ENCODE measurements at places on chromosomes 4 and X.

DNA sequence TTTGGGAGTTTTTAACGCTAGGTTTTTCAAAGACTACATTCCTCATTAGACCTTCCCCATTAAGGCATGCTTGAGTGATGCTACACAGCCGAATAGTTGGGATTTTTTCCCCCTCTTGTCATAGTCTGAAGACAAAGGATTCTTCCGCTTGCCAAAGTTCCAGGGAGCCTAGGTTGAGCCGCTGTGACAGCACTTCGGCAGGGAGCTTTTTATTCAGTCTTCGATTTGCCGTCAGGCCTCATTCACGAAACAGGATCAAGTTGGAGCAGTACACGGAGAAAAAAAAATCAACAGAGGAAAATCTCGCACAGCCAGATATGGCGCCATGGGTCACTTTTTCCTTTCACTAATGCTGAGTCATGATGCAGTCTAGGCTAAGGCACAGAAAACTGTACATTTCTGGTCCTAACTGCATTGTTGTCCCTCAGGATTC is 24.3 kb downstream of the SHROOM3 start:
- peak; percentile 81 for DNase-seq

DNA sequence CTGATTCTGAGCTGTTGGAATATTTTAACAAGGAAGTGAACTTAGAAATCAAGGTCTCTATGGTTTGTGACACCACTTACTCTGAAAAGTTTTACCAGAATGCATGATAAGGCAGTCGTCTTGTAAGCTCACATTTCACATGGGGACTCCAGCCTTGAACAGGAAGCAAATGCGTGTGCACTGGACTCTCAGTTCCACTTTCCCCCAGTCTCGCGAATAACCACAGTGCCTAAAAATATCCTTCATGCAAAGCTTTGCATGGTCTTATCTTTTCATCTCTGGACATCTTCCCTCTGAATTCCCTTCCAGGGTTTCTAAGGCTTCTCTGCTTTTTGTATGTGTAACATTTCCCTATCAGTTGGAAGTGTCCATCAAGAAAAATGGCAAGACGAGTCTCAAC is 581.8 kb downstream of the NLGN4X start:
- DNase-seq = peak; percentile 10

GRCh38 chrX:24838629-24839028 is 144.9 kb downstream of the POLA1 start:
- DNase-seq = peak; percentile 38

GRCh38 chr4:165553221-165553810 is 174.5 kb downstream of the CPE start:
- DNase-seq = peak; percentile 86

- no peak for DNase-seq
Measured at GRCh38 chr4:20037745-20038144, 214.0 kb upstream of the SLIT2 start.

DNA sequence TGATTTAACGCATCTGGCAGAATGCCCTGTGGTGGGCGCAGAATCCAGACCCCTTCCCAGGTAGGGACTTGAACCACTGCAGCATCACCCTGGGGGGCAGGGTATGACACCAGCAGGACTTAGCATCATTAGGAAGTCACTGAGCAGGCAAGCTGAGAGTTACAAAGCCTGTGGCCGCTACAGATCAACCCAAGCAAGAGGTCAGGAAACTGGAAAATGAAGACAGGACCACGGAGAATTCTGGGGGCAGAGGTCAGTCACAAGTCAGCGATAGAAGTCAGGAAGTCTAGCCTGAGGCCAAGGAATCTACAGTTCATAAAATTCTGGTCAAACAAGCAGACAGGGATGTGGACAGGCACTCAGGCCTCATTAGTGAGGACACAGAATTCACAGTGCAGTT is 108.4 kb downstream of the CHIC2 start:
- no peak for DNase-seq

DNA sequence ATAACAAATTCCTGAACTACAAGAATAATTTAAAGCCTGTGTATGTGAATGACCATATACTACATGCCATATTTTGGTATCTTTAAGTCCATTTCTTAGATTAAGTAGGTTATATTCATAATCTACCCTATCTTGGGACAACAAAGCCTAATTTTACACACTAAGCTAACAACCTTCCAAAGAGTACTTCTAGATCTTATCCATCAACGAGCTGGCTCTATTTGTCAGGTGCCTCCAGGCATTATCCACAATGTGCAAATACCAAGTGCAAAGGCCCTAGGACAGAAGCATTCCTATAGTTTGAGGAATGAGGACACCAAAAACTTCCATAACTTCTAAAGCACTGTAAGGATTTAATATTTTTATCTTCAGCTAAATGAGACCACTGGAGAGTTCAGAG is 3.5 kb downstream of the SLBP start:
- no peak for DNase-seq

- no peak for DNase-seq
Measured at GRCh38 chr4:61520681-61521160, 320.6 kb downstream of the ADGRL3 start.

DNA sequence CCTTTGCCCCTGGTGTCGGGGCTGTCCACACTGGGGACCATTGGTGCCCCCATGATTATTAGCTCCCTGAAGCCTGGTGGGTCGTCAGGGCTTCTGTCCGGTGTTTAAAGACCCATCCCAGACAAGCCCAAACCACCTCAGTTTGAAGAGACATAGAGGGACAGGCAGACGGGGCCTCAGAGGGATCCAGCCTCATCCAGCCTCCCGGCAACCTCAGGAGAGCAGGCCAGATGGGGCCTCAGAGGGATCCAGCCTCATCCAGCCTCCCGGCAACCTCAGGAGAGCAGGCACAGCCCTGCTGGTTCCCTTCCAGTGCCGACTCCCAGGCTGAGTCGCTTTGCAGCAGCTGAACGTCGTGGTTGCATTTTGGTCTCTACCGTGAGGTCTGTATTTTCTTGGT is 32.1 kb downstream of the PIGG start:
- no peak for DNase-seq

DNA sequence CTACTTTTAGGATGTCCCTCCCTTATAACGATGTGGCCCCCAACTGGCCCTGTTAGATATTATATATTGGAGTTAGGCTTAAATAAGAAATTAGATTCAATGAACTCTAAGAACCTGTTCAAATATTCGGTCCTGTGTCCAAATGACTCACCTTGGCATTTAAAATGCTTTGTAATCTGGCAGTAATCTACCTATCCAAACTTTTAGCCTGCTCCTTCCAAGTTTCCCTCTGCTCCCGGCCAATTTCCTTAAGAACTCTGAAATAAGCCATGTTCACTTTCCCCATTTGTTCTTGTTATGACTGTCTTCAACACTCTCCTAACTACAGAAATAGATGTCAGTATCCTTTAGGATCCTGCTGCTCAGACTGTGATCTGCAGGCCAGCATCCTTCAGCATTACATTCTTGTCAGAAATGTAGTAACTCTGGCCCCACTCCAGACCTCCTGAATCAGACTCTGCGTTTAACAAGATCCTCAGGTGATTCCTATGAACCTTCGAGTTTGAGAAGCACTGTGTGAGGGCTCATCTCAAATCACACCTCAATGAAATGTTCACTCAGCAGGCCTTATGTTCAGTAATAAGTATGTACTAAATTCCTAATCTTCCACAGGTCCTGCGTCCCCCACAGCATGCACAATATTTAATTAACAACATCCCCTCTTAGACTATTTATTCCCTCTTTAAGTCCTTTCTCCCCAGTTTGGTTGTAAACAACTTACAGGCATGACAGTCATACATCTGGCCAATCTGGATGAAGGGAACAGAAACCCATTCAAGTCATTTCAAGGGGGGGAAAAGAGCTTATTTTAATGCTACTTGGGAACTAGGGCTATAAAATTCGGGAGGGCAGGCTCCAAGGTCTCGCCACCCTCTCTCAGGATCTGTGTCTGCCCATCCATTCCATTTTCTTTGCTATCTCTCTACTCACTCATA is 3.0 kb downstream of the ATP8A1 start:
- DNase-seq = peak; percentile 34

DNA sequence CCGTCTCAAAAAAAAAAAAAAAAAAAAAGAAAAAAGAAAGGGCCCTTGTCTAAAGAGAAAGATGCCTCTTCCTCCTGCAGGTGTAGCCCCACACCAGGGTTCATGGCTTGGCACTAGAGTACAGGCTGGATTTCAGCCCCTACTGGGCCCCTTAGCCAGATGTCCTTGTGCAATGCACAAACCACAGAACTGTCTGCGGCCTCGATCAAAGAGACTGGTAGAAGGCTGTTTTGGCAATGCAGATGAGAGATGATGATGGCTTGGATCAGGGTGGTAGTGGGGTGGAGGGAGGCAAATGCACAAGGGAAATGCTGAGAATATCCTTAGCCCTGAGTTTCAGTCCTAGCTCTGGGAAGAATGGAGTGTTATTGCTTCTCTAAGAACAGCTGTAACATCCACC is 26.5 kb upstream of the TSR2 start:
- DNase-seq = no peak

DNA sequence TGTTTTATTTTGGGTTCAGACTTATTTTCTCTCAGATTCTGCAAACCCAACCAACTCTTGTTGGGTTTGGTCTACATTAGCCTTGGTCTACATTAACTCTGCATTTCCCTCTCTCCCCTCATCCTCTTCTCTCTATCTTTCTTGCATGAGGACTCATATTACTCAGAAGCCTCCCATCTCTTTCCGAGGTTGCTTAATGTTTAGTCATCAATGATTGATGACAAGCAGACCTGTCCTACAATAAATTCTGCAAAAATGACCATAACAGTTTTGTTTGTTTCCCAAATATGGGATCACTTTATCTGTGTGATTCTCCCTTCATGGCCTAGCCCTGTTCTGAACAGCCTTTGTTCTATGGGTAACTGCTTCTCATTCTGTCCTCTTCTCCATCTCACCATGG is 75.2 kb downstream of the GABRB1 start:
- DNase-seq = no peak

- no peak for DNase-seq
Measured at GRCh38 chr4:168291242-168291641, 27.3 kb downstream of the DDX60 start.

- no peak for DNase-seq
Measured at GRCh38 chrX:153533091-153533490, 15.6 kb downstream of the ATP2B3 start.

DNA sequence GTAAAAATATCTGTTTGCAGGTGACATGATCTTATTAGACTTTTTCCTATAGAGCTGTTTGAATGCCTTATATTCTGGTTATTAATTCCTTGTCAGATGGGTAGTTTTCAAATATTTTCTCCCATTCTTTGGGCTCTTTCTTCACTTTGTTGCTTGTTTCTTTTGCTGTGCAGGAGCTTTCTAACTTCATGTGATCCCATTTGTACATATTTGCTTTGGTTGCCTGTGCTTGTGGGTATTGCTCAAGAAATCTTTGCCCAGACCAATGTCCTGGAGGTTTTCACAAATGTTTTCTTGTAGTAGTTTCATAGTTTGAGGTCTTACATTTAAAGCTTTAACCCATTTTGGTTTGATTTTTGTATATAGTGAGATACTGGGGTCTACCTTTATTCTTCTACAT is 63.0 kb downstream of the MAGED1 start:
- no peak for DNase-seq

- DNase-seq = peak; percentile 30
Measured at GRCh38 chr4:78684325-78685079, 91.6 kb upstream of the BMP2K start.

DNA sequence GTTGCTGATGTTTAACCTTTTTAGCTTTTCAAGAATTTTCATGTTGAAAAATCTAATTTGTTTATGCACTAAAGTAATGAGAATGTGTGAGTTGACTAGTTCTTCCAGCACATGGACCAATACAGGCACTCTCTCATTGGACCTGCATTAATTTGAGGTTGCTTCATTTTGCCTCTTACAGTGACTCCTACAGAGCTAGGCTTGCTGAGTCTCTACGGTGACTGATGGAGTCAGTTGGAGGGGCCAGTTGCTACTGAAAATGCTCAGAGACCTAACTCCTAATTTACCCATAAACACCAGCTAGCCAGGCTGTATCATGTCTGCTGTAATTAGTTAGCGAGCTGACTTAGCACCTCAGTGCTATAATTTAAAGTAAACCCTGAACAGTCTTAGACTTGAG is 10.9 kb downstream of the MTHFD2L start:
- DNase-seq = no peak

- DNase-seq = no peak
Measured at GRCh38 chr4:8701126-8702019, 108.8 kb downstream of the CPZ start.

DNA sequence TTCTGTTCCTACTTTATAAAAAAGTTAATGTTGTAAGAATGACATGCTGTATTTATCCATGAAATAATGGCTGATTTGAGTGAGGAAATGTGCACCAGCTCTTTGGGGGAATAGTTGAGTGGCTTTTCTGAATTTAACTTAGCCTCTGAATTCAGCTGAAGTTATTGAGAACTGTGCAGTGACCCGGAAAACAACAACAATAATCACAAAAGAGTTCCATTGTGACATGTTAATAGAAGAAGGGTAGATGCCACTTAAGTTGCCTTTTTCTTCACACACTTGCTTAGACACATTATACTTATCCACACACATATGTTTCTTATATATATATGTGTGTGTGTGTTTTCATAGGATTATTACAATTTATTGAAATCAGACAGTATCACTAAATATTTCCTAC is 301.2 kb downstream of the BMPR1B start:
- no peak for DNase-seq

- DNase-seq = no peak
Measured at GRCh38 chr4:113471146-113471860, 290.2 kb downstream of the CAMK2D start.

- peak; percentile 74 for DNase-seq
Measured at GRCh38 chr4:53490965-53491622, 100.2 kb downstream of the LNX1 start.

GRCh38 chr4:95142932-95143331 is 385.2 kb downstream of the BMPR1B start:
- DNase-seq = no peak

DNA sequence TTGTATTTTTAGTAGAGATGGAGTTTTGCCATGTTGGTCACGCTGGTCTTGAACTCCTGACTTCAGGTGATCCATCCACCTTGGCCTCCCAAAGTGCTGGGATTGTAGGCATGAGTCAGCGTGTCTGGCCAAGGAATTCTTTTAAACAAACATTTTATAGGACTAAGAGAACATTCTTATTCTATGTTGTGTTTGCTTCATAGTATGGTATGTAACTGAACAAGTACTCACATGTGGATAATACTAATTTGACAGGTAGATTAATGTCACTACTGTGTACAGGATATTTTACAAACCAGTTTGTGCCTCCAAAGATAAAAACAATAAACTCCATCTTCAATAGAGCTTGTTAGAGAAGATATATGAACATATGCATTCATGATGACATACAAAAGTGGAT is 1353.4 kb downstream of the PCDH7 start:
- no peak for DNase-seq

DNA sequence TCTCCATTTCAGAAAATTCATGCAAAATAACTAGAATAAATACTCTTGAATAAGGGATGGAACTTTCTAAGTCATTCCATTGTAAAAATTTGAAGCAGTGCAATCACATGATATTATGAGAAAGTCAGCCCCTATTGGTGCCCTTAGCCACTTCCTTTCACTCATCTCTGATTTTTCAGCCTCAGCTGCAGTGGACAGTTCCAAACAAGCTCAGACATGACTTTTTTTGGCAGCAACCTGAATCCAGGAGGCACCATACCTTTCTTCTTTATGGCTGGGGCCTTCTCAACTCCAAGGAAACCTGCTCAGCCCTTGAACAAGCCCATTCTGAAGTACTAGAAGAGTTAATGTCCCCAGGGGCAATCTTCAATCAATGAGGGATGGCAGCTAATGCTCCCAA is 40.5 kb downstream of the MAPK10 start:
- DNase-seq = no peak

GRCh38 chr4:104942990-104943743 is 203.5 kb upstream of the TET2 start:
- no peak for DNase-seq

All from muscle of back (tissue), 13 donors.